Activated gamma-delta T cell treated with anti-CD3 and anti-CD28 coated beads, Interleukin-2, amount 50 U/mL, for 16 hours (primary cell): ENCODE measurements at places on chromosomes 16 and 17.

DNA sequence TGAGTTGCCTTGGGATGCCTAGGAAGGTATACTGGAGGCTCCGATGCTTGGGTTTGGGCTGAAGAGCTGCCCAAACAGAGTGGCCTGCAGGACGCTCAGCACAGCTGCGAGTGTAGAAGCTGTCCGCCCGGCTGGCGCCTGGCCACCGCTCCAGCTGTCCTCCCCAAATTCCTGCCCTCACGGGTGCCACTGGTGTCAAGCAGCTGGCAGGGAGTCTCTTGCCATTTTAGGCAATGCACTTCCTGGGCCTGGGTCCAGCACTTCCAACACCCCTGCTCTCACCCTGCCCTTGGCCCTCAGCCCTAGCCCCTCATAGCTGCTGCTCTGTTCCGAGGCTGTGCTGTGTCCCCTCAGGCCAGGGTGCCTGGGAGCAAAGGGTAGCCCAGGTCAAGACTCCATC, 5.2 kb upstream of the PKMYT1 start:
- DNase-seq, result no peak

DNA sequence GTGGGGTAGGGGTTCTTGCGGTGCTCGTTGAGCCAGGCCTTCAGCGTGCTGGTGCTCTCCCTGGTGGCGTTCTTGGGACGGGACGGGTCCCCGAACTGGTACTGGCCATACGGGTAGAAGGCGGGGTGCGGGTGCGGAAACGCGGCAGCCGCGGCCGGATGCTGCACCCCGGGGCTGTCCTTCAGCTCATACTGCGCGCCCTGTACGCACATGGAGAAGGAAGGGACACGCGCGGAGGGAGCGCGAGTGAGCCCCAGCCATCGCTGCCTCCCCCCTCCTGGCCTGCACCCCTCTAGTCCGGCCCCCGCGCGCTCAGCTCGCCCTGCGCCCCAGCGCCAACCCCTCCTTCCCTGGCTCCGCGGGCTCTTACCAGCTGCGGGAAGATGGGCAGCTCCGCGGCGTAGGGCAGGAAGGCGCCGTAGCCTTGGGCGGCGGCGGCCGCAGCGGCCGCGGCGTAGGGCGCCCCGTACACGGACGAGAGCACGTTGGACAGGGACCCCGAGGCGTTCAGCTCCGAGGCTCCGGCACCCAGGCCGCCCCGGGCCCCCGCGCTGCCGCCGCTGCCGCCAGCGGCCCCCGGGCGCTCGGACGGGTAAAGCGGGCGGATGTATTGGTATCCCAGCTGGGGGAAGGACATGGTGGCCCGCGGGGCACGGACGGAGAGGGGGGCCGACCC, 1.0 kb downstream of the IRX3 start:
- no peak for DNase-seq

DNA sequence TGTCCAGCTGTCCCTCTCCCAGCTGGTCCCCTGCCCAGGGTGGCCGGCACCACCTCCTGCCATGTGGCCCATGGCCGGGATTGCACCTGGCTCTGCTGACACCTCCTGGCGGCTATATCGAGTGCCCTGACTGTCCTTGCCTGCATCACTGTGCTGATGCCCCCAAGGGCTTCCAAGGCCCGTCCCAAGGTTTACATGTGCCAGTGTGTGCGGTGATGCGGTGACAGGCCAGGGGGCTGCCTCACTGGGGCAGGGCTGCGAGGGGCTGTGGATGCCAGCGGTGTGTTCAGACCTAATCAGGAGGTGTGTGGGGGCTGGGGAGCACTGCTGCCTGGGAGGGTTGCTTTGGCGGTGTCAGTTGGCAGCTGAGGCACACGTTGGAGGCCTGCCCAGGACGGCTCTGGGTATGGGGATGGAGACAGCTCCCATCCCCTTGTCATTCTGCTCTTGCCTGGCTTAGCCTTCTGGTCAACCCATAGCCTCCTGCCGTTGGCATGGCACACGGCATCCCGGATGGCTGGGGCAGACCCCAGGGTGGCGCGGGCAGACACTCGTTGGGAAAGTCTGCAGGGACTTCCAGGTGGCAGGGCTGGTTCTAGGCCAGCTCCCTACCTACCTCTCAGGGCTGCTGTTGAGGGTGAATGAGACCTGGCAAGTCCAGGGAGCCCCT, 5.5 kb downstream of the MAP2K3 start:
- DNase-seq, result no peak

- no peak for DNase-seq
These were observed 61.6 kb upstream of the CLEC3A start for GRCh38 chr16:77960766-77961165.

DNA sequence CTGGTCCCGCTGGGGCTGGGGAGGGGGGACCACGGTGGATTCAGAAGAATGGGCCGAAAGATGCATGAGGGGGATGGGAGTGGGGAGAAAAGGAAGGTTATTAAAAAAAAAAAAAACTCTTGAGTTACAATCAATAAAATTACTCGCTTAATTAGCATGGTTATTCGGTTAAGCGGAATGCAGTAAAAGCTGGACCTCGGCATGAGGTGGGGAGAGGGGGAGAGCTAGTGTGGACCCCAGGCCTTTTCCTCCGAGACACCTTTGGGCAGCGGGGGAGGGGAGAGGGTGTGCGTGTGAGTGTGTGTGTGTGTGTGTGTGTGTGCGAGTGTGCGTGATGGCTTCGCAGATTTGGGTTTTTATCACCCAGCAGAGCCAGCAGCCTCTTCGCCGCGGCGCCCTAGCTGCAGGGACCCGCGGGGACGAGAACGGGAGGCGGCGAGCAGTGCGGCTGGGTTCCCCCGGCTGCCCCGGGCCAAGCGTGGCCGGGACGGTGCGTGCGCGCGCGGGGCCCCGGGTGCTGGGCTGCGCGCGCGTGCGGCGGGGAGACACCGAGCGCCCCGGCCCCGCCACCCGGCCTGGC, 3.7 kb downstream of the BAHCC1 start:
- no peak for DNase-seq

GRCh38 chr16:2031081-2031577, 4.4 kb downstream of the NHERF2 start:
- DNase-seq, result no peak

DNA sequence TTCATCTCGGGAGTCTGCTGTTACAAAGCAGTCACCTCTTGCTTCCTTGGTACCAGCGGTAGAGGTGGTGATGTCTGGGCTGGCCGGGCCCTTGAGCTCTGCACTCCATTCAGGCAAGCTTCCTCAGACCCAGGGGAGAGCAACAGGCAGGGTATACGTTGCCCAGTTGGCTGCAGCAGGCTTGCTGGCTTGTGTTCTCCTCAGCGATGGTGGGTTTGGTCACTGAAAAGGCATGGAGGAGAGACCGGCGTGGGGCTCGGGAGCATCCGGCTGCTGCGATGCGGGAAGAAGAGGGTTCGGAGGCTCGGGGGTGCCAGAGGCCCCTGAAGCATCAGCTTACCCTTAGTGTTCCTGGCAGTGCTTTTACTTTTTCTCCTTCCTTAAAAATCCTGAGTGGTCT, 25.8 kb downstream of the SAP30BP start:
- no peak for DNase-seq

- no peak for DNase-seq
These were observed 614.2 kb downstream of the TMEM114 start for GRCh38 chr16:7976125-7976524.

GRCh38 chr17:40331743-40332641, 23.0 kb downstream of the RARA start:
- DNase-seq, result no peak

DNA sequence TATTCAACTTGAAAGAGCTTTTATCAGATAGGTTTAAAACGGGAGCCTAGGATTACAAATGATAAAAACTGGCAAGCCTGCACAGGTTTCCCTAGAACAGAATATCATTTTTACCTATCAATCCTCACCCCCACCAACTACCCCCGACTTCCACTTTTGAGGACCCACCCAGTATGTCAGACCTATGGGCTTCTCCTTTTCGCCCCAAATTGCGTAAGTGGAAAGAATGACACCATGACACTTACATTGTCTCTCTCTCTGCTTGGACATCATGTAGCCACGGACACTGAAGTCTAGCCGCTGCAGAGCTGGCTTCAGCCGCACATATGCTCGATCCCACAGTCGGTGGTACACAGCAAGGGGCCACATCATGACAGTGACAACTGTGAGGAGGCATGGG, 7.4 kb upstream of the PSMC3IP start:
- no peak for DNase-seq

- DNase-seq, result no peak
These were observed 721 bp upstream of the WFIKKN2 start for GRCh38 chr17:50834429-50835300.

GRCh38 chr17:82753201-82753464, 1.3 kb downstream of the TBCD start:
- no peak for DNase-seq

GRCh38 chr16:89460556-89460955, 29.8 kb downstream of the ANKRD11 start:
- no peak for DNase-seq

GRCh38 chr17:72775919-72776318, 316.6 kb downstream of the SLC39A11 start:
- DNase-seq, result no peak

GRCh38 chr16:261031-261691, 14.6 kb downstream of the RGS11 start:
- no peak for DNase-seq

DNA sequence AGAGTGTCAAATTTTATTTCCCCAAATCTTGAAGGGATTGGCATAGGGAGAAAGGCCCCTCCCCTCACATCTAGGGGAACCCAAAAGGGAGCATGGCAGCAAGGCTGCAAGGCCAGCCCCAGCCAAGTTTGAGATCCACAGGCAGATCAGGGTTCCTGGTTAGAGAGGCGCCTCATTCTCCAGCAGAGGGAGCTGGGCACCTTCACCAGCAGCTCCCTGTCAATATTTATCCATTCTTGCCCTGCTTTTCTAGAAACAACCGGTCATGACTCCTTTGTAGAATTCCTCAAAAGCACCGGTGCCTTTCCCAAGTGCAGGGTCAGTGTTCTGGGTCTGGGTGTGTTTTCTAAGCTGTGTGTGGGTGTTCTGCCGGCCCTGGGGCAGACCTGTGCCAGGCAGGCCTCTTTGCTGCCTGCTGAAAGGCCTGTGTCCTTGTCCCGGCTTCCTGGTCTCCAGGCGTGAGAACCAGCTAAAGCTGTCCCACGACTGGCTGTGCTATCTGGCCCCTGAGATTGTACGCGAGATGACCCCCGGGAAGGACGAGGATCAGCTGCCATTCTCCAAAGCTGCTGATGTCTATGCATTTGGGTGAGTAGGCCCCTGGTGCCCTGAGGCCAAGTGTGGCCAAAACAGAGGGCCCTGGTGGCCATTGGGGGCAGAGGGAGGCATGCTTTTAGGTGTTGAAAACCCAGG, 21.2 kb upstream of the LGALS9 start:
- no peak for DNase-seq

GRCh38 chr17:71224824-71225575, 895.8 kb upstream of the SOX9 start:
- DNase-seq, result no peak

- no peak for DNase-seq
These were observed 15.5 kb upstream of the NFATC3 start for GRCh38 chr16:68069511-68070248.

- DNase-seq, result no peak
These were observed 44.1 kb upstream of the SEC14L1 start for GRCh38 chr17:77096570-77097214.

GRCh38 chr17:16991349-16992009, 19.6 kb upstream of the TNFRSF13B start:
- peak; percentile 61 for DNase-seq

GRCh38 chr17:34114174-34114573, 140.9 kb upstream of the CCL2 start:
- DNase-seq, result no peak

DNA sequence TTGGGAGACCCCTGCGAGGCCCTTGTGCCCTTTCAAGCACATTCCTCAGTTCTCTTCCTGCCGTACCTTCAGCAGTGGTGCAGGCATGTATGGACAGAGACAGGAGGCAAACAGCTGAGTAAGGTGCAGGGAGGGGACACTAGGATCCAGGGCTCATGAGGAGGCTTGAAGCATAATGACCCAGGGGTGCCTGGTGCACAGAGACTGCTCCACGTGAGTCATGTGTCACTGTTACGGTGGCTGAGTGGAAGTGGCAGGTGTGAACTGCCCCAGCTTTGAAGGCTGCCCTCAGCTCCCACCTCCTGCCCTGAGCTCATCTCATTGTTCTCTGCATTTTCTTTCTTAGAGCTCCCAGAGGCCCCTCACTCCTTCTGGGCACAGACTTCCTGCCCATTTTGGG, 124.8 kb downstream of the NTN1 start:
- DNase-seq, result no peak
